Calu3 (cell line): ENCODE measurements at places on chromosomes 6 and 20. TPM values are rescaled to one million over a fixed set of nuclear protein-coding genes. Genes with fewer than 3 reads are reported as not detected.

GRCh38 chr6:3368685-3369084 lies 88.2 kb downstream of the SLC22A23 start:
- DNase-seq: no peak

- DNase-seq: peak; percentile 77
Observed at GRCh38 chr20:37651932-37652331, 41.9 kb upstream of the CTNNBL1 start.

GRCh38 chr20:22339946-22340345 lies 244.4 kb downstream of the FOXA2 start:
- no peak for DNase-seq

DNA sequence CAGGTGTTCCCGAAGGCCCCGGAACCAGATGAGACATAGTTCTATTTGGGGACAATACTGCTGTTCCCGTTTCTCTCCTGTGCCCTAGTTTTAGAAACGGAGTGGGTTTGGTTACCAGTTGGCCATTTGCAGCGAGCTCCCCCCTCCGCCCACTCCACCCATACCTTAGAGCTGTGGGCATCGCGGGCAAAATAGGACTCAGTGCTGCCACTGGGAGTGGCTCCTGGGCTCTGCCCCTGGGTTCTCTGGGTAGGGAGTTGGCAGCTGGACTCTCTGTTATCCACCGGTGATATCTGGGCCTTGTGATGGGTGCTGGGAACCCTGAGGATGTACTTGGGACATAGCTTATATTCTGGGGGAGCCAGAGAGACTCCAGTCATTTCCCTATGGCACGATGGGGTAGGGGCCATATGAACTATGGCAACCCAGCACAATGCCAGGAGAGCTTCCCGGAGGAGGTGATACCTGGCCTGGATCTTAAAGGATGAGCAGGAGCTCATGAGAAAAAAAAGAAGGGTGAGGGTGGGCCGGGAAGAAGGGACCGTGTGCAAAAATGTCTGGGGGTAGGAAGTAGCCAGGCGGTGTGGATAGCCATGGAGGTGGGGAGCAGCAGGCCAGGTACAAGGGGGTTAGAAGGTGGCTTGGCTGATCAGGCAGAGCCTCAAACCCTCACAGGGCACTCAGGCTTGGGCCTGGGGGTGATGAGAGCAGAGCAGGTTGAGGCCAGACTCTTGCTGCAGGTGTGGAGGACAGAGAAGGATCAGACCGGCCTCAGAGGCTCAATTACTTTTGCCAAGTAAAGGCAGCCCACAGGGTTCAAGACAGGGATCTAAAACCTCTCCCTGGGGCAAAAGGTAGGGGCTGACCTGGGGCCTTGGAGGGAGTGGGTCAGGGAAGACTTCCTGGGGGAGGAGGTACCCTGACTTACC lies 9.6 kb downstream of the SRC start:
- DNase-seq: no peak

ULBP1 gene
- 2.2 and 2.5 TPM in 2 replicates for total RNA-seq
